ENCODE measurements at places on chromosomes 6 and 20.

GRCh38 chr6:5764401-5764955, 242.2 kb downstream of the NRN1 start:
- no peak for DNase-seq

DNA sequence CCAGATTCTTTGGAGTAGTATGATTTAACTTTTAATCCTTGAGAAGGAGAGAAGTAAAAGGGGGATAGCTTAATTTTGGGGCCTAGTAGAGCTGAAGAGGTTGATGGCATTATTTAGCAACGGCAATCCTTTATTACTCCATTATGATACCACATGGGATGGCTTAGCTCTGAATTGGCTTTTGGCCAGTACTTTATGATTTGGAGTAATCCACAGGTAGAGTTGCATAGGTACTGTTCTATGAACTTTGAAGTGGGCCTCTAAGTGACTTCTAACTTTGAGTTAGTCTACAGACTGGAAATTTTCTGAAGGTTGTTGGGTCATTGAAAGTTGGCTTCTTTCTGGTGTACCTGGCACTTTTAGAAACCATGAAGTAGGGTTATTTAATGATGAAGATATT, 11.6 kb downstream of the YWHAB start:
- no peak for DNase-seq

DNA sequence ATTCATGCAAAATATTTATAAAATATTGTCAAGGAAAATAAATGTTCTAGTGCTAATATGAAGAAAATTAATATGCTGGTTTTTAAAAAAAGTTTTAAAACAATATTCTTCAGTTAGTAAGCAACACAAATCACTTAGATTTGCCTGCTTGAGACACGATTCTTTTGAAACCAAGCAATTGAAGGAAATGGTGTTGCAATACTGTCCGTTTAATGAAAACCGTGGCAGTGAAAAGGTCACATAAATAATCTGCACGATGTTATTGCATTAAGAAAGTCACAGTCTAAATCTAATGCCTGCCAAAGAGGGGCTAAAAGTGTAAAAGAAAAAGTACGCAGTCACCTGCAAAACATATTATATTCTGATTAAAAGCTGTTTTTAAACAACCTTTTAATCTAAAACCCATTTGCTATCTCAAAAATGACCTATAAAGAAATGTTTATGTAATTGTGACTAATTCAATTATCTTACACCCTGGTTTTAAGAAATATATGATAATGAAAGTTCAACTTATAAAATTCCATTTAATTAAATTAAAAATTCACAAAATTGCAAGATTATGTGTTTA, 143.0 kb downstream of the GMDS start:
- DNase-seq: no peak

GRCh38 chr6:113432521-113433334, 424.4 kb upstream of the MARCKS start:
- DNase-seq: no peak

GRCh38 chr6:58073263-58073662, 755.8 kb downstream of the PRIM2 start:
- DNase-seq: no peak

- DNase-seq: no peak
Observed at GRCh38 chr20:39910536-39910935, 778.5 kb downstream of the MAFB start.

- DNase-seq: no peak
Observed at GRCh38 chr6:113281014-113281413, 576.1 kb upstream of the MARCKS start.

GRCh38 chr6:117617210-117618035, 15.1 kb upstream of the GOPC start:
- DNase-seq: no peak

- DNase-seq: no peak
Observed at GRCh38 chr6:6682225-6682624, 93.7 kb downstream of the LY86 start.

- DNase-seq: no peak
Observed at GRCh38 chr6:141301779-141302178, 830.9 kb upstream of the GJE1 start.

GRCh38 chr6:124671324-124671723, 290.9 kb upstream of the RNF217 start:
- no peak for DNase-seq

- DNase-seq: no peak
Observed at GRCh38 chr6:146087386-146087785, 58.5 kb downstream of the GRM1 start.

DNA sequence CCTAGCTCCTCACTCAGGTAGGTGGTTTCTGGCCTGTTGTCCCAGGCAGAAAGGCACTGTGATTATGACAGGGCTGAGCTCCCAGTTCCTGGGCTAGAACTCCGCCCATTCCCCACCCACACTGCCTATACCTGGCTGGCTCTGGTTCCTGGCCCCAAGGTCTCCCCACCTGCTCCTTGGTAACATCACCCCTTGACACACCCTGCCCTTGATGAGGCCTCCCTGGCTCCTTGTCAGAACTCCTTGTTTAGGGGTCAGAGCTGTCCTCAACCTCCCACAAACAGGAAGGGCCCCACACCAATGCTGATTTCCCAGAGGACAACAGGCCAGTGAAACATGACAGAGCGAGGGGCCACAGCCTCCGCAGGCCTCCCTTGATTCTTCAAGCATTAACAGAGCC, 15.5 kb upstream of the MYMX start:
- peak; percentile 1 for DNase-seq

DNA sequence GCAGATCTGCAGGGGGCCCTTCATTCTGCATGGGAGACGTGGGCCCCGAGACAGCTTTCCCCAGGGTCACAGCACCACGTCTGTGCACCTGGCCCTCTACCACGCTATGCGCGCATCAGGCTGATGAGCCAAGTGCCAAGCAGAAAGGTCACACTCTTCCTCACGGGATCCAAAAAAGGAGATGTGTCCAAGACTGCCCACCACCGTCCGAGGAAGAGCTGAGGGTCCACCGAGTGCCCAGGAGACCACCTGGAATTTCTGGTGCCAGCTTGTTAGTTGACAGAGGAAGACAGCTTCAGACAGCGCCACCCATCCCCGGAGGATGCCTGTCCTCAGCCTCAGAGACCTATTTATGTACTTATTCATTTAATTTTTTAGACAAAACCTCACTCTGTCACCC, 77.6 kb upstream of the QKI start:
- DNase-seq: no peak

- no peak for DNase-seq
Observed at GRCh38 chr6:19599796-19600464, 237.2 kb upstream of the ID4 start.

DNA sequence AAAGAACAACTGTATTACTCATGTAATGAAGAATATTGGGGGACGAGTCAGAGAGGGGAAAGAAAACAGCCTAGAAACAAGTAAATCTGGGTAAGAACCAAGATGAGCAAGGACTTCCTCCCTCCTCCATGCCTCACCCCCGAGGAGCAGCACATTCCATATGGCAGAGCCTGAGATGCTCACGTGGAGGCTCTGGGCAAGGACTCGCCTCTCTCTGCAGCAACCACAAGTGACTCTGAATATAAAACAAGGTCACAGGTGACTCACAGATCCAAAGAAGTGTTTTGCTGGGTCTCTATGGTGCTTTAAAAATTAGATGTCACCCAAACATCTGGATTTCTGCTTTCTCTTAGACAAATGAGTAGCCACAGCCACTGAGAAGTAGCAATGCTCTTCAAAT, 453.0 kb upstream of the SULF2 start:
- DNase-seq: peak; percentile 43

GRCh38 chr6:168139121-168139520, 60.1 kb upstream of the FRMD1 start:
- DNase-seq: no peak

GRCh38 chr20:11267131-11267761, 593.4 kb upstream of the JAG1 start:
- peak; percentile 65 for DNase-seq

Measured in H54 (cell line).